Brain (organoid and tissue), 16 donors: ENCODE measurements at places on chromosomes 6 and 20.

GRCh38 chr20:16806886-16807285 is 58.7 kb downstream of the OTOR start:
- no peak for DNase-seq

DNA sequence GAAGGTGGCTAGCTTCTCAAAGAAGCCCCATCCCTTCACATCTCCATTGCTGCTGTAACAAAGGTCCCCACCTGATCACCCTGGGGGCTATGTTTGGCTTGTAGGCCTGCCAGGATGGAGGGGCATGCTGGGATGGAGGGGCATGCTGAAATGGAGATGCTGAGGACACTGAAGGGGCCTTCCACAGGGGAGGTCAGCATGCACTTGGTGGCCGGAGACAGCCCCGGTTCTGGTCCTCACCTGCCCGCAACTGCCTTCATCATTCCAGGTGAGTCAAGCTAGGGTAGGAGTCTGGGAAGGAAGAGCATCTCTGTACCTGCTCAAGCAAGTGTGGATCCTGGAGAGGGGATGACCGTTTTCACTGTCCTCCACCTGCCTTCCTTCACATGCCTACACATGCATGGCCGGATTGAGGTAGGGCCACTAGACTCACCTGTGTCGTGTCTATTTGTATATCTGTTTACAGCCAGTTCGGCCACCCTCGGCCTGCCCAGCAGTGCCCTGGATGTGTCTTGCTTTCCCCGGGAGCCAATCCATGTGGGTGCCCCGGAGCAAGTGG is 6.0 kb downstream of the L3MBTL1 start:
- DNase-seq: no peak

- DNase-seq: no peak
These were observed 418.2 kb downstream of the GJA1 start for GRCh38 chr6:121853686-121854085.

DNA sequence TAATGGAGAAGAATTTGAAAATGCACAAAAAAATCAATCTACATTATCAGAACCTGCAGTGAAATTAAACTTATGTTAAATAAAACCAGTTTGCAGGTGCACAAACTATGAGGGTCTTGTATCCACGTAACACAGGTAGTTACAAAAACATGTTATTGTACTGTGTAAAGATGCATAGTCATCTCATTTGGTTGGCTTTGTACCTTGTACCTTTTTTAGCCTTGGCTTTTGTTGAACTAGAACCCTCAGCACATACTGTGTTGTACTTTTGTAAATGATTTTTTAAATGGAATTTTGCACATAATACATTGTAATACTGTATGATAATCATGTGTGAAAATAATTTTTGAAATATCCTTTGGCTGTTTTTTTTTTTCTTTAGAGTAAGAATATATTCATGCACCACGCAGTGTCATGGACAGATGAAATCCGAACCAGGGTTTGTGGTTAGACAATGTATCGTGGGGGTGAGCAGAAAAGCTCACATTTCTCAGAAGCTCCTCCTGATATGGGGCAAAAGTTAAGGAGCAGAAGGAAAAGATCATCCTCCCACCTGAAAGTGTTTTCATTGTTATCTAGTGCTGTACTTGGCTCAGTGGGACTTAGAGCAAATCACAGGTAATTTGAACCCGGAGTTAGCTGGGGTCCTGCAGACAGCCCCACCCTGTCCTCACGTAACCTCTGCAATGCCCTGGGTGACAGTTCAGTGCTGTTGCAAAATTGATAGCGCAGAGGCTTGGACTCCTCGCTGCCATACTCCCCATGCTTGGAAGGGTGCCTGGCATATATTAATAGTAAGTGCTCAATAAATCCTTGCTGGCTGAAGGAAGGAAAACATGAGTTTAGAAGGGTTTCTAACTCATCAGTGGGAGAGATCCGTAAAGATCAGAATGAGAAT is 14.8 kb upstream of the NAA20 start:
- no peak for DNase-seq

DNA sequence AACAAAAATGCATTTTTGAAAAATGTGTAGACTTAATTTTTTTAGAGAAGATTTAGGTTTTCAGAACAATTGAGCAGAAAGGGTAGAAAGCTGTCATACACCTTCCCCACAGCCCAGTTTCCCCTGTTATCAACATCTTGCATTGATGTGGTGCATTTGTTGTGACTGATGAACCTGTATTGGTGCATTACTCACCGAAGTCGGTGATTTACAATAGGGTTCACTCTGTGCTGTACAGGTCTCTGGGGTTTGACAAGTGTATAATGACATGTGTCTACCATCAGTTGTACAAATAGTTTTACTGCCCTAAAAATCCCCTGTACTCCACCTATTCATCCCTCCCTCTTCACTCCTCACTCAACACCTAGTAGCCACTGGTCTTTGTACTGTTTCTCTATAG is 23.8 kb upstream of the ADIG start:
- DNase-seq: no peak
